Forelimb muscle (tissue), 1 donor: ENCODE measurements at places on chromosomes 4 and X. TPM values are rescaled to one million over a fixed set of nuclear protein-coding genes. Genes with fewer than 3 reads are reported as not detected.

HELQ gene
- polyA plus RNA-seq: 19.9 TPM

ZNF157 gene
- polyA plus RNA-seq: 0.35 TPM

- no peak for DNase-seq
Observed at GRCh38 chr4:158125310-158125709, 47.5 kb downstream of the GASK1B start.

DNA sequence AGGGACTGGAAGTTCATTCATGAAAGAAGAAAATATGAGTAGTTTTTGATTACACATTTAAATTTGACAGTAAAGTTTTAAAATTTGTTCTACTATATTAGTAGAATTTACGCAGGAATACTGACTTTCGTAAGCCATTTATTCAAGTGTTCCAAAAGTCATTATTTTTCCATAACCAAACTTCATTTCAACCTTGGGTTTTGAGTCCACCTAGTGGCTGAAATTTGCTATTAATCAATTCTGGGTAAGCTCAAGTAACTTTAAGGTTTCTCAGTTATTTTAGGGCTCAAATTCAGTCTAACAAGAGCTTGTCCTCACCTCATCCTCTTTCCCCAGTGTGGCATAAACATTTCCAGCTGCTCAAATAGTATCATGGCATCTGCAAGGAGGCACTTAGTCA lies 175.4 kb downstream of the SH3BGRL start:
- peak; percentile 11 for DNase-seq

GRCh38 chr4:110442309-110442708 lies 33.6 kb upstream of the ENPEP start:
- DNase-seq: no peak

- no peak for DNase-seq
Observed at GRCh38 chrX:153623310-153624029, 23.5 kb upstream of the DUSP9 start.

- DNase-seq: no peak
Observed at GRCh38 chrX:114097427-114097826, 486.5 kb upstream of the HTR2C start.

DNA sequence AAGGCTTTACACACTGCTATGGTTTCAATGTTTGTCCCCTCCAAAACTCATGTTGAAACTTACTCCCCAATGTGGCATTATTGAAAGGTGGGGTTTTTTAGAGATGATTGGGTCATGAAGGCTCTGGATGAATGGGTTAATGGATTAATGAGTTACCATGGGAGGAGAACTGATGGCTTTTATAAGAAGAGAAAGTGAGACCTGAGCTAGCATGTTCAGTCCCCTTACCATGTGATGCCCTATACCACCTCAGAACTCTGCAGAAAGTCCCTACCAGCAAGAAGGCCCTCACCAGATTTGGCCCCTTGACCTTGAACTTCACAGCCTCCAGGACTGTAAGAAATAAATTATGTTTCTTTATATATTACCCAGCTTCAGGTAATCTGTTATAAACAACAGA lies 68.9 kb upstream of the CAPN6 start:
- DNase-seq: no peak

- no peak for DNase-seq
Observed at GRCh38 chr4:137892134-137892533, 350.0 kb downstream of the SLC7A11 start.

- no peak for DNase-seq
Observed at GRCh38 chrX:93985344-93986307, 311.6 kb downstream of the FAM133A start.
